ENCODE measurements at places on chromosomes 7 and 10.

- DNase-seq = no peak
These were observed 22.8 kb upstream of the MSMB start for GRCh38 chr10:46068905-46069304.

- DNase-seq = no peak
These were observed 95.7 kb downstream of the BUB3 start for GRCh38 chr10:123249894-123250293.

DNA sequence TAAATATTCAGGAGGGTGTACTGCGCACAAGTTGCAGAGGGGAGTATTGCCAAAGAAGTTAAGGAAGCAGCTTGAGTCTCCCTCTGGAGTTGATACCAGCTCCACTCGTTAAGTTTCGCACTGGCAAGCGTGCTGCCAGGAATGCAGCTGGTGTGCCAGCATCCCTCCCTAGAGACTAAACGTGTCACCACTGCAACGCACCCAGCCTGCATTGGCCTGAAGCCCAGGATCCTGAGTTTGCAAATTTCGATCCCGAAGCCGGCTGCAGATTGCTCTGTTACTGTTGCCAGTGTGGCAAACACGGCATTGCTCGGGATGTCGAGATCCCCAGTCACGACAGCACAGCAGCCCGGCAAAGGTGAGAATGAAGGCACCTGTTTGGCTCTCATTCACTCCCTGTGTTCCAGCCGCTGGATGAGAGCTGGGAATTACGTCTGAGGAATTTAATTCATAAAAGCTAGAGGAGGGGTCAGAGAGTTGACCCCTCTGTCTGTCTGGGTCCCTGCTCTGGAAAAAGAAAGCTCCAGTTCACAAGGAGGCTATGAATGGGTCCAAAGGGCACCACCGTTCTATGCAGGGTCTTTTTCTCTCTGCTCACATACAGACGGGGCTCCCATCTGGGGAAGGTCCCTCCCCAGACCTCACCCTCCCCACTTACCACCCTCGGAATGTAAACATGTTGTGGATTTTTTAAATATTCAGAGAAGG is 61.0 kb downstream of the NRP1 start:
- DNase-seq = no peak

DNA sequence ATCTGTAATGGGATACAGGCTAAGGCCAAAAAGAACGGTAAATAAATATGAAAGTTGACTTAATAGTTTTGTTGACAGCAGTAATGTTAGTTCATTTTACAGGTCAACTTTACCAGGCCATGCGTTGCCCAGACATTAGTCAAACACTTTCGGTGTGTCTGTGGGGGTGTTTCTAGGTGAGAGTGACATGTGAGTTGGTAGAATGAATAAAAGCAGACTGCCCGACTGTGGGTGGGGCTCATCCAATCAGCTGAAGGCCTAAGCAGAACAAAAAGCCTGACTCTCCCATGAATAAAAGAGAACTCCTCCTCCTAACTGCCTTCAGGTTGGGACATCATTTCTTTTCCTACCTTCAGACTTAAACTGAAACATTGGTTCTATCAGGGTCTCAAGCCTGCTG is 132.3 kb downstream of the MTPAP start:
- no peak for DNase-seq

DNA sequence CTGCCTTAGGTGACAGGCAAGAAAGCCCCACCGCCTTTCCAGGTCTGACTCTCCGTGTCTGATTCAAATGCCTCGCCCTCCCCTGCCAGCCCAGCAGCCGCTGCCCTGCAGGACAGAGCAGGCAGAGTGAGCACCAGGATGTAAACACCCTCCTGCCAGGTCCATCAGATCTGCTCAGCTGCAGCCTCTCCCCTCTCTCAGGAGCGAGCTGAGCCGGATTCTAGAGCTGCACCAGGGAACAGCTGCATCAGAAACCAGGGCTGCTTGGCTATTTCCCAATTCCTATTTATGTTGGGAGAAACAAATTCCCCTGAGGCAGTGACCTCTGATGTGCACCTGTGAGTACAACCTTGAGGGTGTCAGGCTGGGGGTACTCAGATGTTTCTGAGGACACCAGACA is 121.5 kb upstream of the ZMIZ1 start:
- no peak for DNase-seq

DNA sequence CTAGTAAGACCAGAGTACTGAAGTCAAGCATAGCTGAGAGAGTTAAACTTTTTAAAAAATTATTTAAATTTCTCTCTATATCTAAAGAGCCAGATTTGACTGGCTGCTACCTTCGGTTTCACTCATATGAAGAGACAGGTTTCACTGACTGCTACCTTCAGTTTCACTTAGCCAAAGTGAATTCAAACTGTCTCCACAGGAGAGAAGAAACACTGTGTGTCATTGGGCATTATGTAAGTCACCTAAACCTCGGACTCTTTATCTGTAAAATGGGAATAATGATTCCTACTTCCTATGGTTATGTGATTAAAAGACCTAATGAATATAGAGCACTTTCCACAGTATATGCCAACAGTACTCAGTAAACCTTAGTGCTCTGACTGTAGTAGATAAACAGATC is 41.6 kb upstream of the MET start:
- DNase-seq = no peak

DNA sequence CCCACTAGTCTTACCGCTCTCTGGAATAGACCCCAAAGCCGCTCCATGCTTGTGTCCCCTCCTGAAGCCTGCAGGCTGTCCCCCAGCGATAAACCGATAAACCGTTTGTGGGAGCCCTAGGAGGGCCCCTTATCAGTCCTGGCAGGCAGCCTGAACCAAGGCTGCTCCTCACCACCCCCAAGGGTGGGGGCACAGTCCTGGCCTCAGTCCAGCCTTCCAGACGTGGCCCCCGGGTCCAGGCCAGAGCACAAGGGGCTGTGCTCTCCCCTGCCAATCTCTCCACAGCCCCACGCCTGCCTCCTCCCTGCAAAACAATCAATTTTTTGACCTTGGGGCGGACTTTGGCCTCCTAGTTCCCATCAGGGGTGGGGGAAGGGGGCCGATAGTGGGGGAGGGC is at the start of gene TFR2:
Gene TFR2, minus strand, starts transcription at position 90 of the 397 bp plus-strand sequence. Its CDS starts 43 bp downstream, at position 47.
- DNase-seq = no peak

- DNase-seq = no peak
These were observed 100.6 kb upstream of the CREB5 start for GRCh38 chr7:28311670-28312069.

DNA sequence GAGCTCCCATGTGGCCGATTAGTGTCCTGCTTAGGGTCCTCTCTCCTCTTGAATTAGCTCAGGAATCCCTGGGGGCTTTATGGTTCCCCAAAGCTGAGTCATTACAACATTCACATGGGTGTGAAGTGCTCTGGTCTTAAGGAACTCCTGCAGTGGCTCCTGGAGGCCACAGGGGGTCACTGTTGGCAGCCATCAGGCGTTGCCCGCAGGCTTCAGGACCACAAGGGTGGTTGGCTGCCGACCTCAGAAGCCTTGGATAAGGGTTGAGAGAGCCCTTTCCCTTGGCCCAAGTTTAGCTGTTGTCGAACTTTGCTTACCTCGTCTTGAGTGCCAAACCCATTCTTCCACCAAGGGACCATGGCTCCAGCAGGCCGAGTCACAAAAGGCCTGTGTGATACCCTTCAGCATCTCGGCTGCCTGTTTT is 61.7 kb downstream of the SH2D4B start:
- no peak for DNase-seq

- no peak for DNase-seq
These were observed 97.6 kb downstream of the LMBR1 start for GRCh38 chr7:156795415-156795814.

DNA sequence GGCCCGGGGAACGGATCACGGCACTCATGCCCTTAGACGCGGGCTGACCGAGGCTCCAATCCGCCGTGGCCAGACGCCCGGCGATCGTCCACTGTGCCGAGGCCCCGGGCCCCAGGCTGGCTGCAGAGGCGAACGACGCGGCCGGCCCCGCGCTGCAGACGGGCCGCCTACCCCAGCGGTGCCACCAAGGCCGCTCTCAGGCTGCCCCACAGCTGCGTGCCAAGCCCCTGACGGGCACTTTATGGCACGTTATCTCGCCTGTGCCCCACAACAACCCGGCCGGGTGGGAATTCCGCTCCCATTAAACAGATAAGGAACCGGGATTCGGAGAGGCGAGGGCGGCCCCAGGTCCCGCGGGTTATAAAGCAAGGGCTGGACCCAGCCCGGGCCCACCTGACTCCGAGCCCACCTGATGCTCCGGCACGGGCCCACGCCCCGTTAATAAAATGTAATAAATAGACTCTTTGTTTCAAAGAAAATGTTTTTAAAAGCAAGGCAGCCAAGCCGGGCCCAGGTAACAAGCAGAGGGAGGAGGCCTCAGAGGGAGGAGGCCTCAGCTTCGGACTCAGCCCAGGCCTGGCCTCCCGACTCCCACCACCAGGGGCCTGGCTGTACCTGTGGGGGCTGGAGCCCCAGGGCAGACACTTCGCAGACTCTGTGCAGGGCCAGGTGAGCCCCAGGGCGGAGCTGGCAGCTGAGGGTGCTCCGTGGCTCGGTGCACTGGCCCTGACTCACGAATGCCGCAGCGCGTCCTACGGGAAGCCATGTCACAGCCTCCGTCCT is 79.7 kb downstream of the FOXL3 start:
- no peak for DNase-seq

DNA sequence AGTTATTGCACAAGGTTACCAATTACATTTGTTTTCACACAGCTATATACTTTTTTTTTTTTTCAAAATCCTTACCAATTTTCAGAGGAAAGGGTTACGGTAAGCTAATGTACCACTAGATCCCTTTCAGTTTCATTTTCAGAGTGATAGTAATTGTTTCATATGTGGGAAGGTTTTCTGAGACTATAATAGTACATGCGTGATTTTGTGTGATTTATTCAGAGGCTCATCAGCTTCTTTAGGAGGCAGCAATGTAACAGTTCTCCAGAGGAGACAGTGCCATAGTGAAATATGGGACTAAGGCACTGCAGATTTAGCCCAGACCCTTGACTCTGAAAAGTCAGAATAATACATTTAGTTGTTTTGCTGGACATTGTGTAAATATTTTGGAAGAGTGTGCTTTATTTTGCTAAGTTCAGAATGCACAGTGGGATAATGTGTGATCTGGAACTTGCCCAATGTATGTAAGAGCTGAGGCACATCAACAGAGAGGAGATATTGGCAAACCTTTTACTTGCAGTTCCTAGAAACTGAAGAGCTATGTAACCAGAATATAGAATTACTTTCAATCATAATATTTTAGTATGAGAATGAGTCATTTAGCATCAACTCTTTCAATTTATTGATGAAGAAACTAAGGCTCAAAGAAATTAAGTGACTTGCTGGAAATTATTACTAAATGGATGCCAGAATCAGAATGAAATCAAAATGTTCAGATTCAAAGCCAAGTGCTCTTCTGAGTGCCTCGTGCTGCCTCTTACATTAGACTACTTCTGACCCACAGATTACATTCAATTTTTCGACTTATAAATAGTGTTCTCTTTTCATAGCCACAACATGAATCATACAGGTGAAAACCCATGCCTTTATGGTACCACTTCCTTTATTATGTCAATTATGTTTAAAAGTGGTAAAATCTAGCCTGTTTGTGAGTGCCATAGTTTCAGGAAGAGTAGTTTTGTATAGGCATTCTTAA is 207.7 kb upstream of the TEX47 start:
- no peak for DNase-seq

All from bone marrow (tissue), 2 donors.